Osteoblast (primary cell): ENCODE measurements at places on chromosomes 7 and 10. TPM values are rescaled to one million over a fixed set of nuclear protein-coding genes. Genes with fewer than 3 reads are reported as not detected.

ZNF107 gene
- total RNA-seq: 1.8 and 3.2 TPM in 2 replicates

GRCh38 chr7:135714534-135715009 lies 13.4 kb downstream of the SLC13A4 start:
- peak; percentile 96 for DNase-seq

GRCh38 chr7:24729365-24730017 lies 27.8 kb downstream of the GSDME start:
- DNase-seq: no peak

DNA sequence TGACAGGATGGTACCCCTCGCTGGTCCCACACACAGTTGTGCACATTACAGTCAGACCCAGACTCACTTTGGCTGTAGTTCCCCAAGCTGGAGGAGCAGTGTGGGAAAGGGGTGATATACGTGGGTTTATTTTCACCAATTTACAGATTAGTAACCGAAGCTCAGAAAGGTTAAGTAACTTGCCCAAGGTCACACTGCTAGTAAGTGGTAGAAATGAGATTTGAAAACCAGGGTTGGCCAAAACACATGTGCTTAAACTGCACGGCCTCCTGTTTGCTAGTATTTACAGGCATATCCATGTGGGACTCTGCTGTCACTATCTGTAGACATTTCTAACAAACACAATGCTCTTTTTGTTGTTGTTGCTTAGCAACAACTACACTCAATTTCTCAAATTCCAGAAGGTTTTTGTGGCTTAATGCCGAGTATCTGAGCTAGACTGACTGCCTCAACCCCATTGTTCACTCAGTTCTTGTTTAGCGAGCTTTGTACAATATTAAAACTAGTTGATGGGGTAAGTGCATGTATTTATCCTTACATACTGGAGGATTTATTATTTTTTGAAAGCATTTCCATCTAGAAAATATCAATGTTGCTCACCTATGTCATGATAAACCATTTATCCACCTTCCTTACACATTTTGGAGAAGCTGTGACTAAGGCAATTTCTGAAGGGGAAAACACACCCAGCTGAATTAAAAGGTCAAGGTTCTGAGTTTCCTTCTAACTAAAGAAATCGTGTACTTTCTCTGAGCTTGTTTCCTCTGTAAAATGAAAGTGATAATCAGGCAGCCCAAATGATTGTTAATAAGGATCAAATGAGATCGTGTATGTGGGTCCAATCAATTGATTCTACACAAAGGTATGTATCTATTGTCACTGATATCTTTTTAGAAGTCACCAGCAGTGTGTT lies 5.3 kb upstream of the TMEM139 start:
- peak; percentile 80 for DNase-seq

DNA sequence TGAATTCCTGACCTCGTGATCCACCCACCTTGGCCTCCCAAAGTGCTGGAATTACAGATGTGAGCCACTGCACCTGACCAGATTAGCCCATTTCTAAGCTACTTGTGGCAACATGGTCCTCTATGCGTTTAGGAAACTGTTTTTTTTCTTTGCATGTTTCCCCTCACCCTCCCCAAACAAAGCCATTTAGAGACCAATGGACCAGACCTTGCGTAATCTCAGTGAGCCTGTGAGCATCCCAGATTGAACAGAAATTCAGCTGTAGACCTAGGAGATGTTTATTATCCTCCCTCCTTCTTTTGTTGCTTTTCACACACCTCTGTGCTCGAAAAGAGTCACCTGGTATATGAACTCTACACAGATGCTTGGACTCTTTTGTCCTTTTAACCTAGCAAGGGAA lies 28.5 kb upstream of the CAMK1D start:
- DNase-seq: peak; percentile 30

HTR7 gene
- total RNA-seq: 9.8 and 12.4 TPM in 2 replicates

DNA sequence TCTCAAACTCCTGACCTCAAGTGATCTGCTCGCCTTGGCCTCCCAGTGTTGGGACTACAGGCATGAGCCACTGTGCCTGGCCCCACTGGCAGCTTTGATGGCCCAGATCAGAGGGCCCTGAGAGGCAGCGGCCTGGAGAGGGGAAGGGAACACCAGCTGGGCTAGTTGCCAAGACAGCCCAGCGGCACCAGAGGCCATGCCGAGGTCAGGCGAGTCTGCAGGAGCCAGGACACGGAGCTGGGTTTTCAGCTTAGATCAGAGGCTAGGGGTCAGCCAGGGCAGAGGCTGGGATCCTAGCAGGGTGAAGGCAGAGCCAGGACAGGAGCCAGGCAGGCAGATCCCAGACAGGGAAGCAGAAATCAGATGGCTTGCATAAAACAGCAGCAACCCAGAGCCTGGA lies 92.9 kb downstream of the MYL10 start:
- peak; percentile 58 for DNase-seq

DNA sequence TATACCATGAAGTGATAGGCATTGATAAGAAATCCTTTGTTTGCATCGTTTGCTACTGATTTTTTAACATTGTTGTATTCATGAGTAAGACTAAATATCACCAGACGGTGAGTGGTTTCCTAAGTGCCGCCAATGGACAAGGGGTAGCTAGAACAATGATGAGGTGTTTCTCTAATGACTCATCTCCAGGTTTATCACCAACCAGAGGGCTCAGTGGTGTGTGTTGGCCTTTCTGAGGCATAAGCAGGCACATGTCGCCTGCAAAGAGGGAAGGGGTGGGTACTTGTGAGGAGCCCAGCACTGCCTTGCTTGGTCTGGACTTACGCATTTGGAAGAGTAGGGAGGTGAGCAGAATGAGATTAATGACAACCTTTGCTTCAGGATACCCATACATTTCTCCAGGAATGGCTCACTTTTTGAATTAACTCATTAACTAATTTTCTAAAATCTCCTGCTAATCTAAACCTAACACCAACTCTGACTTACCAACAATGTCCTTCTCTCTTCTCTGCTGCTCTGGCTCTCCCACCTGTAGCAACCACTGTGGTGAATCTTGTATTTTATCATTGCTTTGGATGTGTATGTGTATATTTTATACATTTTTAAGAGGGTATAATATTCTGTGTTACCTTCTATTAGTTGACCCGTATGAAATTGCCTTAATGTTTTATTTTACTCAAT lies 722.6 kb downstream of the GRID1 start:
- no peak for DNase-seq

MYO3A gene
- not detected in 2 replicates for total RNA-seq

- DNase-seq: peak; percentile 83
Observed at GRCh38 chr7:149310113-149310836, 48.3 kb downstream of the ZNF783 start.

OR6B1 gene
- total RNA-seq: not detected in 2 replicates

GRCh38 chr7:85336086-85336485 lies 149.2 kb upstream of the SEMA3D start:
- DNase-seq: peak; percentile 38

GRCh38 chr7:157564517-157565177 lies 227.8 kb downstream of the DNAJB6 start:
- DNase-seq: no peak

DNA sequence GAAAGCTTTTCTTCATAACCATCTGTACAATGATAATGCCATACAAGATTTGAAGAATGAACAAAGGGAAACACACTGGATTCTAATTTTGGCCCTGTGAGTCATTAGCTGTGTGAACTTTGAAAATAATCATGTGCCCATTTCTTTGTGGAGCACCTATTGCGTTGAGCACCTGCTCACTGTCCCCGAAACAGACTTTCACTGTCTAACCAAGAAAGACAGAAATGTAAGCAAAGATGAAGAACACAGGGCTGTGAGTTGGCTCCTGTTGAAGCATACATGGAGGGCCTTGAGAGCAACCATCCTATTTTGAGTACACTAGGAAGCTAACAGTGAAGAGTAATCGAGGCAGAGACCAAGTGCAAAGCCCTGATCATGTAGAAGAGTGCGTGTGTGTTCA lies 118.4 kb upstream of the SLC25A13 start:
- DNase-seq: no peak

- DNase-seq: no peak
Observed at GRCh38 chr7:75614401-75614800, 122.3 kb downstream of the SPDYE5 start.

COL17A1 gene
- under 0.01 TPM in 2 replicates for total RNA-seq

DNA sequence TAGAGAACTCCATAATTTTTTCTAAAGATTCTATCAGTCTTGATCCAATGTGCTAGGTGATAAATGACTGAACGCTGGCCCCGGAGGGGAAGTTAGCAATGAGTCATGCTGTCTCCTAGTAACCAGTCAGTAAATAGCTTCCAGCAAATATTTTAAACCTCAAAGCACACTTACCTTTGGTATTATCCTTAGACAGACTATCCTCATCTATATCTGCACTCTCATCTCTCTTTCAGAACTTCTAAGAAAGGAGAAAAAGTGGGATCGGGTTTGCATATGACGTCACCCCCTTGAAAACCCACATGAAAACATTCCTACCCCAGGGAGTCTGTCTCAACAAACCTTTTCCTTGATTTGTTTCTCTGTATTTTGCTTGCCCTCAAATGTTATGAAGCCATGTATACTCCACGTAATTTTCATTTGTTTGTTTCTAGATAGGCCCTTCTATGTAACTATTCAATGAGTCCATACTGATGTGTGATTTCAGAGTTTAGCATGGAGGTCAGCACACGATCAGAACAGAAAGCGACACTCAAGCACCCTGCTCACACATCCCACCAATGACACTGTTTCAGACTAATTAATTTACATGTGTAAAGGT lies 174.9 kb upstream of the NRP1 start:
- peak; percentile 84 for DNase-seq

SPDYE1 gene
- not detected in 2 replicates for total RNA-seq

PAXIP1 gene
- total RNA-seq: 9.4 and 10.5 TPM in 2 replicates

WDR86 gene
- total RNA-seq: 8.5 and 15.6 TPM in 2 replicates

DDC gene
- total RNA-seq: not detected in 2 replicates

GRCh38 chr10:109912335-109913281 lies 10.7 kb downstream of the XPNPEP1 start:
- no peak for DNase-seq

- no peak for DNase-seq
Observed at GRCh38 chr7:106870983-106871410, 5.9 kb downstream of the PIK3CG start.

KCNMA1 gene
- 72.2 and 77.8 TPM in 2 replicates for total RNA-seq

ZP3 gene
- 3.5 and 6.2 TPM in 2 replicates for total RNA-seq

DENND2A gene
- total RNA-seq: 0.36 and 0.59 TPM in 2 replicates
